M059J (cell line): ENCODE measurements at places on chromosomes 4 and X. TPM values are rescaled to one million over a fixed set of nuclear protein-coding genes. Genes with fewer than 3 reads are reported as not detected.

DNA sequence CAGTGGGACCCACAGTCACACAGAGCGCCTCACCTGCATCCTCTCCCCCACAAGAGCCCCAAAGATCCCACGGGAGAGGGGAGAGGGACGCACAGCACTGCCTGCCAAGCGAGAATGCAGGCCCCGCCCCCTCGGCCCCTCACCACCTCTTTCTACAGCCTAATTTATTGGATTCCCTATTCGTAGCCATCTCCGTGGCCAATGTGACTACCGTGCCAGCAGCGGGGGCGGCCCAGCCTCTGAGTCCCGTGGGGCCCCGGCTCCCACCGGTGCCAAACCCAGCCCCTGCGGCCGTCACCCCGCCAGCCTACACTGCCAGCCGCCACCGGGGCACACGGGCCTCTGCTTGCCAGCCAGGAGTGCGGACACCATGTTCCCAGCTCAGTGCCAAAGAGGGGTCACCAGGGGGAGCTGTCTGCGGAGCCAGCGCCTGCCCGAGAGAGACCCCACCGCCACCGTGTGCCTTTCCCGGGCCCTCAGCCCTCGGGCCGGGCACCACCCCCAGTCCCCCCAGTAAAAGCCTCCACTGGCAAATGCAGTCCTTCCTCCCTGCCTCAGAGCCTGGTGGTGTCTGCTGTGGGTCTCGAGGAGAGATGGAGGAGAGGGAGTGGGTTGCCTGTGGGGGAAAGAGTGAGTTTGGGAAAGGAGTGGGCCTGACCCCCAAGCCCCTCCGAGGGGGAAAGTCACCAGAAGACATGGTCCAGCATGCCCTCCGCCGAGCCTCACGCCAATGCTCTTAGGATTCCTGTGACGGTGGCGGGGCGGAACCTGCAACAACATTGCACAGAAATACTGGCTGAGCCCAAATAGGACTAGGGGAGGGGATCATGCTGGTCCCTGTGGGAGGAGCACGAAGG lies 19.6 kb upstream of the PLXNB3 start:
- DNase-seq, result no peak

GRCh38 chr4:115366390-115366789 lies 253.0 kb upstream of the NDST4 start:
- DNase-seq, result no peak

DNA sequence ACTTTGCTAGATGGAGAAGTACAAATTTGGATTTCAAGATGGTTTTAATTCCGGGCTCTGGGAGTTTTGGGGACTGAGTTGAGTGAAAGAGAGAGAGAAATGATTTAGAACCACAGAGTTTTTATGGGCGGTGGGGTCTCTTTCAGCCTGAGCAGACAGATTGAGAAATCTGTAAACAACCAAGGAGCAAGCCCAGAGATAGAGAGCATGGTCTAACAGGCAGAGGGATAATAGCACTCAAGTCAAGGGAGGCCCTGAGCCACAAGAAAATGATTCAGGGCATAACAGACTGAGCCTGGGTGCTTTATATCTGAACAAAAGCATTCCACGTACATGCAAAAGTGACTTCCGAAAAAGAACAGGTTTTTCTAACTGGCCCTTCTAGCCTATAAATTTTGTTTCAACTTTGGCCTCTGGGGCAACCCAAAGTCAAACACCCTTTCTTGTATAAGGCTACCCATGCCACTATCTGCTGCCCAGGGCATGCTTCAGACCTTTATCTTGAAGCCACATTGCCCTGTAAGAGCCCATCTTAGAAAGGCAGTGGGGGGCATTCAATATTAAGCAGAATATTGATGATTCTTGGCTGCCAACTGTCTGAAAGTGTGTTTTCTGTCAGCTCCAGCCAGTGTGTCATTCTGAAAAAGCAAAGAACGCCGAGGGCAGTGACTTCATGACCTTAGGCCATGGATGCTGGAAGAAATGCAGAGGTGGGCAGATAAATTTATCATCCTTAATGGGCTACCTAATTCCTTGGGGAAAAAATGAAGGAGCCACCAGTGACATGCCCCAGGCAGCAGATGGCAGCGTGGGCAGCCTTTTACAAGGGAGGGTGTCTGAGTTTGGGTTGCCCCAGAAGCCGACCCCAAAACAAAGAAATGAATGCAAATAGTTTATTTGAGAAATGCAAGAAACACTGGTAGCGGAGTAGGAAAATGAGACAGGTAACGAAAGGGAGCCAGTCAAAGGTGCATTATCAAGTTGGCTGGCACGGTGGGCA lies 637.6 kb downstream of the MID1IP1 start:
- DNase-seq, result no peak

The ALAS2 gene
- not detected in 2 replicates for total RNA-seq

GRCh38 chrX:131067216-131067615 lies 9.1 kb downstream of the ARHGAP36 start:
- DNase-seq, result no peak

- no peak for DNase-seq
Measured at GRCh38 chrX:72176981-72177380, 4.6 kb upstream of the PIN4 start.

- peak; percentile 64 for DNase-seq
Measured at GRCh38 chr4:1899149-1900086, 28.2 kb downstream of the NSD2 start.

DNA sequence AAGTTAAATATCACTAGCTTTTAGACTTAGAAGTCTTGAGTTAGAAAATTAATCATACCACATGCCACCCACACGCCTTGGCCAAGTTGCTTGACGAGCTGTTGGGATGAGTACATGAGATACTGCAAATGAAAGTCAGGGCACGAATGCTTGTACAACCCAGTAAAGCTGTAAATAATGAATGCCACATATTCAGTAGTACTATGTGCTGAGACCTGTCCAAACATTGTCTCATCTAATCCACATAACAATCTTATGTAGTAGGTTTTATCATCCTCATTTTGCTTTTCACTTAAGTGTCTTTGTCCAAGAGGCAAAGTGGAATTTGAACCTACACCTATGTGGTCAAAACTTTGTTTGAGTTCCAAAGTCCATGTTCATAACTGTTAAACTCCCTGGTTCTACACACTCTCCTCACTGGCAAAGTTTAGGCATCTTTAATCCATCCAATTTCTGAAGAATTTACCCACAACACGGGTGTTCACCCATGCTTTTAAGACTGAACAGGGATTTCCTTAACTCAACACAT lies 74.1 kb downstream of the LDB2 start:
- no peak for DNase-seq

DNA sequence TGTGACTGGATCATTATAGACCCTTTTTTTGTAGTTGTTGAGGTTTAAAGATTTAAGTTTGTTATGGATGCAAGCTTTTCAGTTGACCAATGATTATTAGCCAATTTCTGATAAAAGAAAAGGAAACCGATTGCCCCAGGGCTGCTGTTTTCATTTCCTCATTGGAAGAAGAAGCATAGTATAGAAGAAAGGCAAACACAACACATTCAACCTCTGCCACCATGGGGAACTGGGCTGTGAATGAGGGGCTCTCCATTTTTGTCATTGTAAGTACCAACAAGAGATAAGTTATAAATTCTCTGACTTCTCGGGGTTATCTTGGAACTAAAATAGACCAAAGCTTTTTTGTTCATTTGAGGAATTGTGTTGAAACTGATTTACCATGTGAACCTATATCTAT lies at the start of gene CYBB:
Gene CYBB, plus strand, starts transcription at position 203 of the 400 bp plus-strand sequence. Its CDS starts 19 bp downstream, at position 222.
- DNase-seq, result no peak

- DNase-seq, result peak; percentile 54
Measured at GRCh38 chr4:140252742-140253555, 99.0 kb upstream of the MAML3 start.

The NOX1 gene
- not detected in 2 replicates for total RNA-seq

The NDNF gene
- 0.37 TPM in 1 of 2 replicates, not detected in the other for total RNA-seq
